Lower lobe of right lung (tissue), 2 donors: ENCODE measurements at places on chromosomes 5 and 9. TPM values are rescaled to one million over a fixed set of nuclear protein-coding genes. Genes with fewer than 3 reads are reported as not detected.

Gene YTHDC2
- 21.1 TPM for total RNA-seq

Gene DDX4
- total RNA-seq, result not detected

Gene ROPN1L
- total RNA-seq, result 11.5 TPM

DNA sequence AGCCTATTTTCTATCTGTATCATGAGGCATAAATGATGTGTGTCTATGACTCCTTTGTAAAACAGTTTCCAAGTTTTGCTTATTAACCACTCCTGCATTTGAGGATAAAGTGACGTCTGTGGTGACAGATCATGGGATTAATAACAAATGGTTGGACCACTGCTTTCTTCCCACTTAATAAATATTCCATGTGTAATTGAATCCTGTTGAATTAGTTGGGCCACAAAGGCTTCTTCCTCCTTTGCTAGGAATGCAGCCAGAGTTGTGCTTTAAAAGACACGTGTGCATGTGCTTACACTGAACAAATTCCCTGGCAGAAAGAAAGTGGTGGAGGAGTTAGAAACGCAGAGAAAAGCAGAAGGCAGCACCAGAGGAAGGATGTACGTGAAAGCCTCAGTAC, 150.2 kb downstream of the ACTBL2 start:
- H3K27me3 ChIP-seq, result no peaks in the 10 kb centered on the region
- H3K4me3 ChIP-seq, result no peak overlapping the region
- DNase-seq, result no peak
- no peaks in the 10 kb centered on the region for H3K4me1 ChIP-seq
- H3K27ac ChIP-seq, result no peak overlapping the region

DNA sequence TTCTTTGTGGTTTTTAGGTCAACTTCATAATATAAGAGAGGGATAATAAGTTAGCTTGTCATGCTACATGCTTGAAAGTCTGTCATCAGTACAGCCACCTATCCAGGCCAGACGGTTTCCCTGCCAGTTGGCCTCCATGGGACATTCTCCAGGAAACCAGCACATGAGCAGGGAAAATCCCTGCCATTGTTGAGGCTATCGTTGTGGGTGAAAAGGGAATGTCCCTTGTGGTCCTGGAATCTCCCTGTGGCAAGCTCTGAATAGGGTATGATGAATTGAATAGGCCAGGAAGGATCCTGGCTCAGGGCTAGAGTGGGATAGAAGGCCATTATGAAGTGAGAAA, 12.3 kb downstream of the F2RL1 start:
- H3K27ac ChIP-seq, result no peak overlapping the region
- H3K27me3 ChIP-seq, result no peaks in the 10 kb centered on the region
- no peak overlapping the region for H3K4me3 ChIP-seq
- peaks cover 5% of the 10 kb centered on the region for H3K36me3 ChIP-seq
- DNase-seq, result no peak

- H3K36me3 ChIP-seq, result no peaks in the 10 kb centered on the region
- H3K4me3 ChIP-seq, result no peak overlapping the region
- H3K4me1 ChIP-seq, result no peaks in the 10 kb centered on the region
Measured at GRCh38 chr5:15607076-15607475, 107.1 kb downstream of the FBXL7 start.

DNA sequence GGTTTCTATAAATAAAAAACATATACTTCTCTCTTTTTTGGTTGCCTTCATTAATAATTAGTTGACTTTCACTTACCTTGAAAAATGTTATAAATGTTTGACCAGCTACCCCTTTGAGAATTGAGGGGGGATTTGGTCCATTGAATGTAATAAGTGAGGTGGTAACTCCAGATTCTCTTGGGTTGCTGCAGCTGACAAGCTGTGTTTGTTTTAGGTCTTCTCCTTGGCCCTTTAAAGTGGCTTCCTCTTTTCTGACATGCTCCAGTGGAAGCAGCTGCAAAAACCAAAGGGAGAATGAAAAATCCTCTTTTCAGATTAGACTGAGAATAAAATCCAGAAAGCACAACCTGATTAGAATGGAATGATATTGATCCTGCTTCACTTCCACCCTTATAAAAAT, 410.5 kb downstream of the TMEM38B start:
- no peak overlapping the region for H3K4me3 ChIP-seq
- H3K4me1 ChIP-seq, result no peaks in the 10 kb centered on the region
- H3K36me3 ChIP-seq, result no peaks in the 10 kb centered on the region
- H3K27me3 ChIP-seq, result no peaks in the 10 kb centered on the region
- DNase-seq, result no peak

DNA sequence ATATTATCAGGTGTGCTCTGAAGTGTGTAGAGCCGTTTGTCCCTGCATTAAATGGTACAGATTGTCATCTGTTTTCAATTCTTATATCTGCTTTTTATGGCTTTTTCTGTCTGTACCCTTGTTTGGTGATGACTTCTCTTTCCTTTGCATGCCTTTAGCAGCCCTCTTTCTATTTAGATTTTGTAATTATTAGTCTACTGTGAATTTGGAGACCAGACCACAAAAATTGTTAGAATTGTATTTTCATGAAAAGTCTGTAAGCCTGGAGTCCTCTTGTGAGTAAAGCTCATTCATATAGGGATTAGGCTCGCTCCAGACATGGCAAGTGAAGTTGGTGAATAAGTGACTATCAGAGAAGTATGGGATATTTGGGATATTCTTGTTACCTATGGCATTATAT, 41.7 kb downstream of the NFX1 start:
- H3K4me1 ChIP-seq, result no peaks in the 10 kb centered on the region
- H3K4me3 ChIP-seq, result no peak overlapping the region
- DNase-seq, result no peak
- peaks cover 95% of the 10 kb centered on the region for H3K36me3 ChIP-seq

- peaks cover 27% of the 10 kb centered on the region for H3K27me3 ChIP-seq
- H3K36me3 ChIP-seq, result no peaks in the 10 kb centered on the region
- H3K27ac ChIP-seq, result no peak overlapping the region
- no peaks in the 10 kb centered on the region for H3K4me1 ChIP-seq
- H3K4me3 ChIP-seq, result no peak overlapping the region
- no peak for DNase-seq
Measured at GRCh38 chr9:17905366-17905765, 326.5 kb downstream of the SH3GL2 start.

- peak overlapping the region; percentile 18 for H3K27ac ChIP-seq
- peaks cover 10% of the 10 kb centered on the region for H3K4me1 ChIP-seq
- no peak for DNase-seq
- H3K27me3 ChIP-seq, result no peaks in the 10 kb centered on the region
- H3K36me3 ChIP-seq, result peaks cover 2% of the 10 kb centered on the region
Measured at GRCh38 chr9:38390851-38391250, 1.7 kb upstream of the ALDH1B1 start.

DNA sequence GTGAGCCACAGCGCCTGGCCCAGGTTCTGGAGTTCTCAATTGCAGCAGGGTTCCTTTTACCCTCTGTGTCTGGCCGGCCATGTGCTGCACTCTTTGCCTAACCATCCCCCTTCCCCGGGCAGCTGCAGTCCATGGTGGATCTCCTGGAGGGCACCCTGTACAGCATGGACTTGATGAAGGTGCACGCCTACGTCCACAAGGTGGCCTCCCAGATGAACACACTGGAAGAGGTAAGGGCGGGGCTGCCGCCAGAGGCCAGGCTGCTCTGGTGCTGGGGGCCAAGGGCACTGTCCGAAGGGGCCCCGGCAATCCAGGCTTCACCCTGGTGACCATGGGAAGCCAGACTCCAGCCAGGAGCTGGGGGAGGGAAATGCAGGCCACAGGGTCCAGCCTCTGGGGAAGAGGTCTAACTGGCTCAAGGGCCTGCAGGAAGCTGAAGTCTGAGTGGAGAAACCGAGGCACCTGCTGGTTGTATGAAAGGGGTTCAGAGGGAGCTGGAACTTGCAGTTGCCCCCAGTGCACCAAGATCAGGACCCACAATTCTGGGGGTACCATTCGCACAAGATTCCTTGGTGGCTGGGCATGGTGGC, 18.1 kb downstream of the OLFML2A start:
- peak overlapping the region; percentile 73 for H3K27ac ChIP-seq
- no peak for DNase-seq
- H3K27me3 ChIP-seq, result no peaks in the 10 kb centered on the region
- H3K36me3 ChIP-seq, result no peaks in the 10 kb centered on the region

GRCh38 chr9:98488571-98489312, 220.0 kb downstream of the GABBR2 start:
- H3K36me3 ChIP-seq, result no peaks in the 10 kb centered on the region
- no peaks in the 10 kb centered on the region for H3K27me3 ChIP-seq
- H3K4me3 ChIP-seq, result no peak overlapping the region
- peak overlapping the region; percentile 32 for H3K27ac ChIP-seq

- H3K27me3 ChIP-seq, result no peaks in the 10 kb centered on the region
- H3K4me3 ChIP-seq, result no peak overlapping the region
- H3K4me1 ChIP-seq, result no peaks in the 10 kb centered on the region
- H3K36me3 ChIP-seq, result no peaks in the 10 kb centered on the region
- no peak for DNase-seq
Measured at GRCh38 chr9:3858961-3859360, 333.2 kb upstream of the RFX3 start.

GRCh38 chr5:1502046-1502736, 21.6 kb downstream of the LPCAT1 start:
- peaks cover 35% of the 10 kb centered on the region for H3K36me3 ChIP-seq
- DNase-seq, result peak; percentile 87
- H3K4me3 ChIP-seq, result peak overlapping the region; percentile 6
- no peaks in the 10 kb centered on the region for H3K27me3 ChIP-seq
- H3K4me1 ChIP-seq, result peaks cover 77% of the 10 kb centered on the region

GRCh38 chr9:83355729-83356151, 182.5 kb downstream of the FRMD3 start:
- no peaks in the 10 kb centered on the region for H3K36me3 ChIP-seq
- H3K27me3 ChIP-seq, result no peaks in the 10 kb centered on the region
- DNase-seq, result no peak
- H3K4me3 ChIP-seq, result no peak overlapping the region
- no peaks in the 10 kb centered on the region for H3K4me1 ChIP-seq

- H3K36me3 ChIP-seq, result no peaks in the 10 kb centered on the region
- no peaks in the 10 kb centered on the region for H3K27me3 ChIP-seq
- no peak overlapping the region for H3K4me3 ChIP-seq
- H3K27ac ChIP-seq, result no peak overlapping the region
- peaks cover 5% of the 10 kb centered on the region for H3K4me1 ChIP-seq
Measured at GRCh38 chr5:159041444-159042198, 58.1 kb downstream of the EBF1 start.

DNA sequence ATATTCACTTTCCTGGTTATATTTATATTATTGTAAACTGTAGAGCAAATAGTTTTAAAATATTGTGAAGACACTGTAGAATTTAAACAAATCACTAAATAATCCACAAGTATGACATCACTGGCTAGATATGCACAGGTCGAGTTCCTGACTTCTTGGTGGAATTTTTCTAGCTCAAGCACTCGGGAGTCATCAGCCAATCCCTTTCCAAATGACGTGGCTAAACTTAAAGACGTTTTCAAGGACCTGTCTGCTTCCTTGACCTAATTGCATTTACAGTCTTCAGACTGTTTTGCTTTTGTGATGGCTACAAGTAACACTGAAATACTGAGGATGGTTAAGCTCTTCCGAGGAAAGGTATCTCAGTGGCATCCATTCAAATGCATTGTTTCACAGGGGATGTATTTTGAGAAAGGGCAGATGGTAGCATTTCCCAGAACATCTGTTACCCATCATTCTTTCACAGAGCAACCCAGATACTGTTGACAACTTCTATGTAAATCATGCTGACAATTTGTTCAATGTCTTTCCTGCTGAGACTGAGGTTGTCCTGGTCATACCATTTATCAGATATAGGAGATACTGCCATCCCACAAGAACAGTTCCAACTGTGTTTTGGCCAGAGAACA, 262.8 kb downstream of the CDH10 start:
- H3K36me3 ChIP-seq, result no peaks in the 10 kb centered on the region
- no peak for DNase-seq
- H3K4me1 ChIP-seq, result no peaks in the 10 kb centered on the region
- no peak overlapping the region for H3K4me3 ChIP-seq
- no peak overlapping the region for H3K27ac ChIP-seq
